Activated CD8-positive, alpha-beta T cell treated with anti-CD3 and anti-CD28 coated beads, Interleukin-2, amount 10 ng/mL, durations not matched to agents 7 days and 5 days (primary cell): ENCODE measurements at places on chromosomes 12 and 14. TPM values are rescaled to one million over a fixed set of nuclear protein-coding genes. Genes with fewer than 3 reads are reported as not detected.

The NGB gene
- not detected for total RNA-seq

The SSPN gene
- not detected for total RNA-seq

The ALKBH2 gene
- total RNA-seq: 15.3 TPM

The USP5 gene
- total RNA-seq: 105 TPM

The NINJ2 gene
- total RNA-seq: 8.0 TPM

The OR5AU1 gene
- total RNA-seq: not detected

The BHLHE41 gene
- not detected for total RNA-seq

The INSM2 gene
- not detected for total RNA-seq

GRCh38 chr12:128857133-128857763 is 4.0 kb downstream of the GLT1D1 start:
- H3K4me1 ChIP-seq: no peaks in the 10 kb centered on the region
- no peak overlapping the region for H3K4me3 ChIP-seq
- no peak for DNase-seq
- no peaks in the 10 kb centered on the region for H3K36me3 ChIP-seq
- H3K27ac ChIP-seq: no peak overlapping the region

- peaks cover 43% of the 10 kb centered on the region for H3K36me3 ChIP-seq
- H3K4me3 ChIP-seq: peak overlapping the region; percentile 96
- H3K4me1 ChIP-seq: peaks cover 51% of the 10 kb centered on the region
- no peak for DNase-seq
- H3K27me3 ChIP-seq: no peaks in the 10 kb centered on the region
Observed at GRCh38 chr12:31729705-31730104, 884 bp upstream of the AMN1 start.

DNA sequence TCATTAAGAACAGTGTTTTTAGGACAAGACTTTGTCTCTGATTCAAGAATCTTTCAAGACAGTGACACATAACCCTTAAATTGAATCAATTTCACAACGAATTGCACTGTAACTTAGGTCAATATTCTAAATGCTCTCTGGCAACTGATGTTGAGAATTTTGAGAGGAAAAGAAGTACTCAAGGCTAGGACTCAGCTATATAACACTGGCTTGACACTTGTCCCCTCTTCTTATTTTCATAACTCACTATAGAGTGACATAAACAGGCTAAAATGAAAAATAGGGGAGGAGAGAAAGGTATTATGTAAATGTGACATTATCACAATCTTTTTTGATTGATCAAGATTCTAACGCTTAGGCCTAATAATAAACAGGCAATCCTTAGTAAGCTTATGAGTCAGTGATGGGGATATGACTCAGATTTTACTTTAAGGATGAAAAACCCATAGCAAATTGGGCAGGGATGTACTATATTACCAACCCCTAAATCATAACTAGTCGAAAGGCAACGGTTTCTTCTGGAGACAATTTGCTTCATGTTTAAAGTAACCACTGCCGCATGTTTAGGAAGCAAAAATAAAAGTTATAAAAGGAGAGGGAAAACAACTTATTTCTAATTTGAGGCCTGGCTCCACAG is 10.9 kb downstream of the BTG1 start:
- peak overlapping the region; percentile 70 for H3K4me3 ChIP-seq
- H3K27me3 ChIP-seq: no peaks in the 10 kb centered on the region
- peak overlapping the region; percentile 88 for H3K27ac ChIP-seq
- peaks cover 86% of the 10 kb centered on the region for H3K4me1 ChIP-seq
- peaks cover 61% of the 10 kb centered on the region for H3K36me3 ChIP-seq

GRCh38 chr12:81944886-81945285 is 185.7 kb upstream of the PPFIA2 start:
- DNase-seq: no peak
- no peak overlapping the region for H3K4me3 ChIP-seq
- H3K4me1 ChIP-seq: peaks cover 57% of the 10 kb centered on the region
- no peaks in the 10 kb centered on the region for H3K27me3 ChIP-seq
- H3K27ac ChIP-seq: no peak overlapping the region

DNA sequence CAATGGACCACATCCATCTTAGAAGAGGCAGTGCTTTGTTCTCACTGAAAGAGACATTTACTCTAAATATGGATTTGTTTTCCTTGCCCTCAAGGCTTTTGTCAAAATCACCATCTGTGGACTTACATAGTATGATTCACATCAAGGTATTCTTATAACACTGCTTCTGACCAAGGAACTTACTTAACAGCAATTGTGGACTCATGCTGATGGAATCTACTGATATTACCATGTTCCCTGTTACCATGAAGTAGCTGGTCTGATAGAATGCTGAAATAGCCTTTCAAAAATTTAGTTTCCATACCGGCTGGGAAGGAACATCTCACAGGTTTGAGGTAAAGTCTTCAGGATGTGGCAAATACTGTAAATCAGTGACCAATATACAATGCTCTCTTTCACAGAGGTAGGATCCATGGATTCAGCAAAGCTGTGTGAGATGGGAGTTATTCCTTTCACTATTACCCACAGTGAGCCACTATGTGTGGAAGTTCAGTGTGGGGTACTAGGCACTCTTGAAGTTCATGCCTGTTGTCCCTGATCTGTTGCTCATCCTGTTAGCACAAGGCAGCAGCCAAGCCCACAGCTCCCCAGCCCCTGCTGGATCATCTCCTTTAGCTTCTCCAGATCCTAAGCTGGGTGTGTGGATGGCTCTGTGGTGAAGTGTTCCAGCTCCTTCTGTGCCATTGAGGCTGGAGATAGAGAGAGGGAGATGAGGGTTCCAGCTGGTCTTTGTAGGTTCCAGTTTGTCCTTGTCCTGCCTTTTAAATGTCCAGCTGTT is 126.4 kb downstream of the ATP23 start:
- no peaks in the 10 kb centered on the region for H3K27me3 ChIP-seq
- no peaks in the 10 kb centered on the region for H3K4me1 ChIP-seq
- H3K27ac ChIP-seq: no peak overlapping the region
- H3K36me3 ChIP-seq: no peaks in the 10 kb centered on the region
- no peak for DNase-seq

- H3K27me3 ChIP-seq: peaks cover 2% of the 10 kb centered on the region
- H3K4me1 ChIP-seq: no peaks in the 10 kb centered on the region
- no peak for DNase-seq
- H3K4me3 ChIP-seq: no peak overlapping the region
Observed at GRCh38 chr14:31881531-31882310, 195.4 kb upstream of the ARHGAP5 start.

DNA sequence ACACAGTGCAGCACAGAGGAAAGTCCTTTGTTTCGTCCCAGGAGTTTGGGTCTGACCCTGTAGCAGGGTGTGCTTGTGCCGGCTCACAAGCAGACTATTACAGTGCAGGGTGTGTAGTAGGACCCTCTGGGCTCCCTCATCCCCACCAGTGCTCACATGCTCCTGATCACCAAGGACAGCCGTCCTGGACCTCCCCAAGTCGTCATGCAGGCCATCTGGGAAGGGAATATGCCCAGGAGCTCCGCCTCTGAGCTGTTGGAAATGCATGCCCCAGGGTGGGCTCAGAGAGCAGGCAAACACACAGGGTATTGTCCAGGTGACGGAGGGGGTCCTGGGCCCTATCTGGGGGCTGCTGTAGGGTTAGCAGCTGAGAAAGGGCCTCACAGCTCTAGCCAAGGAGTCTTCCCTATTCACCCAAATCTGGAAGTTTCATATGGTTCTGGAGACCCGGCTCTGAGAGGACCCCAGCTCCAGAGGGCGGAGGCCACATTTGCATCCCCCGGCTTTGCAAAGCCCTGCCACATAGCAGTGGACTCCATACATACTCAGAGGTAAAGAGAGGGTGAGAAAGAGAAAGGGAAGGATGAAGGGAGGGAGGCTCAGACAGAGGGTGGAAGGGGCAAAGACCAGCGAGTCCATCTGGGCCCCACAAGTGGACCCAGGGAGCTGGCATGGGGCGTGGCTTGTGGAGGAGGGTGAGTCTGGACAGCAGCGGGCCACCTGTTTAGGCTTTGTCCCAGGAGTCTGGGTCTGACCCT is 53.5 kb upstream of the PPP2R5C start:
- H3K4me1 ChIP-seq: peaks cover 33% of the 10 kb centered on the region
- H3K27ac ChIP-seq: peak overlapping the region; percentile 73
- no peaks in the 10 kb centered on the region for H3K36me3 ChIP-seq
- DNase-seq: no peak
- no peak overlapping the region for H3K4me3 ChIP-seq

DNA sequence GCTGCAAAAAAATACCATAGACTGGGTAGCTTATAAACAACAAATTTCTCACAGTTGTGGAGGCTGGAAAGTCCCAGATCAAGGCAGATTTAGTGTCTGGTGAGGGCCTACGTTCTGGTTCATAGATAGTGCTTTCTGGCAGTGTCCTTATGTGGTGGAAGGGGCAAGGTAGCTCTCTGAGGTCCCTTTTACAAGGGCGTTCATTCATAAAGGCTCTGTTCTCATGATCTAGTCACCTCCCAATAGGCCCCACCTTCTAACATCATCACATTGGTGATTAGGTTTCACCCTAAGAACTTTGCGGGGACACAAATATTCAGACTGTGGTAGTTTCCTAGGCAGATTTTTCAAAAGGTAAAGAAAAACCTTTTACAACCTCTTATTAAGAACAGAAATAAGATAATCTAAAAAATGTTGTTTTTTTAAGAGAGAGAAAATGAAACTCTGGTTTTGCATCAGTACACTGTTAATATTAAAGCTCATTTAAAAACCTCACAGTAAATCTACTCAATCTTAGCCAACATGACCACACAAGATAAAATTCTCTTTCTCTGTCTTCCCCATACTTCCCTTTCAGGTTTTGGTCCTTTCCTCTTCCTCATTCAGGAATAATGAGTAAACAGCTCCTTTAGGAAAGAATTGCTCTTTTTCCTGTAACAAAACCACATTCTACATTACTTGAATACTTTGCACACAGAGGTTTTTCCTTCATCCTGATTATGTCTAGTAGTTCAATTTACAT is 117.5 kb downstream of the UNC79 start:
- no peak overlapping the region for H3K4me3 ChIP-seq
- H3K27me3 ChIP-seq: peaks cover 25% of the 10 kb centered on the region
- no peak overlapping the region for H3K27ac ChIP-seq
- H3K36me3 ChIP-seq: no peaks in the 10 kb centered on the region

GRCh38 chr14:99781853-99782610 is 11.2 kb upstream of the EML1 start:
- H3K36me3 ChIP-seq: no peaks in the 10 kb centered on the region
- H3K4me1 ChIP-seq: no peaks in the 10 kb centered on the region
- H3K27me3 ChIP-seq: peaks cover 32% of the 10 kb centered on the region
- no peak for DNase-seq
- H3K4me3 ChIP-seq: no peak overlapping the region

DNA sequence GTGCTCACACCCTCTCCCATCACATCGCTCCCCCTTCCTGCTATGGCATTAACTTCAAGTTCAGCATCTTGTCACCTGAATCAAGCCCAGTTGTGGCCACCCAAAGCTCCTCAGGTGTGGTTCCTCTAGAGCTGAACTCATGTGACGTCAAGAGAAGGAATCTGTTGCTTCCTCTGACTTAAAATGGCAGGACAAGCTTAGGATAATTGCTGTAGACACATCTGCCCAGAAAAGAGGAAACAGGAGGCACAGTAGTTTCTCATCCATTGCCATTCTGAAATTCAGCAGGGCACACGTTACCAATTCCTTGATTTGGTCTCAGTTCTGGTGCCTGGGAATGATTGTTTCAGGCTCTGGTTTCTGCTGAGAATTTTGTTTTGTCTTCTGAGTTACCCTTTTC is 52.1 kb downstream of the RCOR1 start:
- no peaks in the 10 kb centered on the region for H3K27me3 ChIP-seq
- peak overlapping the region; percentile 16 for H3K27ac ChIP-seq
- no peak overlapping the region for H3K4me3 ChIP-seq
- no peak for DNase-seq

GRCh38 chr12:62401631-62402030 is 65.0 kb upstream of the MON2 start:
- no peak overlapping the region for H3K27ac ChIP-seq
- no peaks in the 10 kb centered on the region for H3K27me3 ChIP-seq
- no peak for DNase-seq
- no peaks in the 10 kb centered on the region for H3K4me1 ChIP-seq
- H3K4me3 ChIP-seq: no peak overlapping the region

DNA sequence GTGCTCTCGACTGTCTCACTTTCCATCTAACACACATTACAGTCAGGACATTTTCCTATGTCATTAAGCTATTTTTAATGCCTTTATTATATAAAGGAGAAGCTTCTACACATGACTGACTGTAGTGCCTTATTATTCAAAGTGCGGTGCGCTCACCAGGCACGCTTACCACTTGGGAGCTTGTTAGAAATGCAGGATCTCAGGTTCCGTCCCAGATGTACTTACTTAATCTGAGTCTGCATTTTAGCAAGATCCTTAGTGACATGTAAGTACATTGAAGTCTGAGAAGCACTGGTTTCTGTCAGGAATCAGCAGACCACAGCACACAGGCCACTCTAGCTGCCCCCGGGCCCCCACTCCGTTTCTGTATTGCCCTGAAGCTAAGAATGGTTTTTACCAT is 44.7 kb upstream of the MDM1 start:
- H3K27ac ChIP-seq: no peak overlapping the region
- no peak for DNase-seq
- H3K4me1 ChIP-seq: peaks cover 44% of the 10 kb centered on the region
- H3K36me3 ChIP-seq: peaks cover 2% of the 10 kb centered on the region
- H3K4me3 ChIP-seq: no peak overlapping the region
